ENCODE measurements at places on chromosomes 13 and 19.

- no peak for DNase-seq
Observed at GRCh38 chr19:48398102-48398374, 4.6 kb downstream of the GRIN2D start.

GRCh38 chr13:93305886-93306285 lies 79.3 kb downstream of the GPC6 start:
- DNase-seq = no peak

GRCh38 chr19:30167976-30168635 lies 204.1 kb upstream of the ZNF536 start:
- no peak for DNase-seq

DNA sequence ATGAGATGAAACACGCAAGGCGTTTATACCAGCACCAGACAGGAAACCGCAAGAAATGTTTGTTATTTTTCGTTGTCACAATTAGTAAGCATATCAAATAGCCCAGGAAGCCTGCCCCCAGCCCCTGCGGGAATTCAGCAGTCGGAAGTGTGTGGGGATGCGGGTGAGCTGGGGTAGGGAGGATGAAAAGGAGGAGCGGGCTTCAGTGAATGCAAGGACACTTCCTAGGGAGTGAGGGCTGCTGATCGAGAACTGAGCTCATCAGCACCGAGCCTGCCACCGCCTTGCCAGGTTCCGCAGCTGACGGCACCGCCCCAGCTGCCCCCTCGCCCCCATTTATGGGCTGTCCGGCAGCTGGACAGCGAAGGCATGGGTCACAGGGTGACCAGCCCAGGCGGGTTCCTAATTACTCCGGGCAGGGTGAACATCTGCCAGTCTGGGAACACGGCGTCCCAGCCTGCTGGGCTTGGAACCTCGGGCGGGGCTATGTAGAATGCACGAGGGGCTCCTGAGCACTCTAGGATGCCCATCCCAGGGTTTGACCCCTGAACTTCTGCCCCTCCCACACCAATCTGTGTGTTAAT lies 1.6 kb upstream of the BEST2 start:
- no peak for DNase-seq

DNA sequence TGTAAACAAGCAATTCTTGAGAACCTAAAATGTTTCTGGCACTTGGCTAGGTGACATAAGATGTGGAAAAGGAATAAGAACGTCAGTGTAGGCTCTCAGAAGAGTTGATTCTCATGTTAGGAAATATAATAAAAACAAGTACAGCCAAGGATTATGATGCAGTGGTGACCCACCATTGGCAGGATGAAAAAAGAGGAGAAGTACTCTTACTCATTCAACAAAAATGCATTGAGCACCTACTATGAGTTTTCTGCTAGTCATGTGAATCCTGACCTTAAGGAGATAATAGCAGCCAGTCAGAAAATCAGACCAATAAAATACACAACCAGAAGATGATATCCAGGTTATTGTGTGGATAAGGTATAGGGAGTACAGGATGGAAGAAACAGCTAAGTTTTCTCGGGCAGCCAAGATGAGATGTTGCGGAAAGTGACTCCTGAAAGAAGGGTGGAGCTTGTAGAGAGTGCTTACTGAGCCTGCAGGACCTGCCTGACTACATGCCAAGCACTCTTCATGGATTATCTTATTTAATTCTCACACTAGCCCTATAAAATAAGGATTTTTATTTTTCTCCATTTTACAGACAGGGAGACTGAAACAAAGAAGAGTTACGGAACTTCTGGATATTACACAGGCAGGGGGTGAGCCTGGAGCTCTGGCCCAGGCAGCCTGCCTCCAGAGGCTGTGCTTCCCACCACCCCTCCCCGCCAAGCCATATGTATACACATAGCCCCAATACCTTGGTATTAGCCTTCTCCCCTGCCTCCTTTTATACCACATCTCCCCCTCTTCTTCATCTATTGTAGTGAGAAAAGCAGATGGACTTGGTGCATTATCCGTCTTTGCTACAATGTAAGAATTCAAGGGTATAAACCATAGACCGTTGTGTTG lies 58.0 kb downstream of the TGDS start:
- no peak for DNase-seq

DNA sequence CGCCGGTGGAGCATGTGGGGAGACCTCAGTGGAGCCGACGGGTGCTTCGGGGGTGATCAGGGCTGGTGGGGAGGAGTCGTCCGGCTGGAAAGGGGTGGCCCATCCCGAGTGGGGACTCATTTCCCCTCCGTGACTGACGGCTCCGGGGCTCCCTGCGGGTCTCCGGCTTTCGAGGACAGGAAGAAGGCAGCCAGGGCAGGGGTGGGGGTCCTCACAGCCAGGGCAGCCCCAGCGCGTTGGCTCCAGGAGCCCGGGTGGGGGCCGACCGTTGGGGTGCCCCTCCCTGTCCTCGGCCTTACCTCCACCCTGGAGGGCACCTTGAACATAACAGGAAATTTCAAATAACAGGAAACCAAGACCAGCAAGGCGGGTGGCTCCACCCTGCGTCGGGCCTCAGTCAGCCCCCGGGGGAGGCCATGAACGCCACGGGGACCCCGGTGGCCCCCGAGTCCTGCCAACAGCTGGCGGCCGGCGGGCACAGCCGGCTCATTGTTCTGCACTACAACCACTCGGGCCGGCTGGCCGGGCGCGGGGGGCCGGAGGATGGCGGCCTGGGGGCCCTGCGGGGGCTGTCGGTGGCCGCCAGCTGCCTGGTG lies at the start of gene S1PR4:
S1PR4 (plus strand) TSS at position 393 of the 596 bp plus-strand sequence; CDS start at position 417, 24 bp downstream.
- no peak for DNase-seq

- no peak for DNase-seq
Observed at GRCh38 chr19:3687393-3687773, 12.9 kb downstream of the PIP5K1C start.

- DNase-seq = no peak
Observed at GRCh38 chr13:30567072-30567471, 50.6 kb upstream of the USPL1 start.

- no peak for DNase-seq
Observed at GRCh38 chr19:38360351-38360750, 14.0 kb upstream of the PSMD8 start.

DNA sequence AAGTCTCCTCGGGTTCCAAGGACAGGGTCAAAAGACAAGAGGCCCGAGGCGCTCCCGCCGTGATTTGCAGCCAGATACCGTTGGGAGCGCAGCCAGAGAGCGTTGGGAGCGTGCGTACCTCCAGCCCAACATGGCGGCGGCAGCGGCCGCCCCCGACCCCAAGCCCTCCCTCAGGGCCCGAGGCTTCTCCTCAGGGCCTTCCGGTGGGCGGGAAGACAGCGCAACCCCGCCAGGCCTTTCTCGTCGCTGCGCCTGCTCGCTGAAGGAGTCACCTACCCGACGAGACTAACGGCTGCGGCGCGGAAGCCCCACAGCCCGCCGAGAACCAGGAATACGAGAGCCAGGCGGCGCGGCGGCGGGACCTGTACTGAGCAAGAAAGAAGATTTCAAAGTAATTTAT lies 3.2 kb upstream of the ZNF850 start:
- DNase-seq = no peak

- DNase-seq = peak; percentile 29
Observed at GRCh38 chr19:17794731-17795494, at the start of gene B3GNT3. B3GNT3 (plus strand) TSS chr19:17795138; CDS start chr19:17807808, 12,670 bp downstream.

- no peak for DNase-seq
Observed at GRCh38 chr13:44240611-44241145, 132.9 kb upstream of the SERP2 start.

- no peak for DNase-seq
Observed at GRCh38 chr13:40640202-40640601, 26.2 kb downstream of the FOXO1 start.

DNA sequence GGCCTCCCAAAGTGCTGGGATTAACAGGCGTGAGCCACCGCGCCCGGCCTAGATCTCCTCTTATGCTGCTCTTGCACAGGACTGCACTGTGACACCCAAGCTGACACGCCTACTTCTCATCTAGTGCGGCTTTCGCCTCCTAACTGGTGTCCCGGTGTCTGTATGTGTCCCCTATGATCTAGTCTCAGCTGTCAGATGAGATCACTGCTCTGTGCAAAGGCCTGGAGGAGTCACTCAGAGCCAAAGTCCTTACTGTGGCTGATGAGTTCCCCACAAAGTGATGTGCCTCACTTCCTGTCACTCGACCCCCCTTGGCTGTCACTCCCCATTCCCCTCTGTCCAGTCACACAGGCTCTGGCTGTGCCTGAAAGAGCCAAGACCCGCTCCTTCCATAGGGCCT lies 2.5 kb downstream of the ZNF556 start:
- DNase-seq = no peak

DNA sequence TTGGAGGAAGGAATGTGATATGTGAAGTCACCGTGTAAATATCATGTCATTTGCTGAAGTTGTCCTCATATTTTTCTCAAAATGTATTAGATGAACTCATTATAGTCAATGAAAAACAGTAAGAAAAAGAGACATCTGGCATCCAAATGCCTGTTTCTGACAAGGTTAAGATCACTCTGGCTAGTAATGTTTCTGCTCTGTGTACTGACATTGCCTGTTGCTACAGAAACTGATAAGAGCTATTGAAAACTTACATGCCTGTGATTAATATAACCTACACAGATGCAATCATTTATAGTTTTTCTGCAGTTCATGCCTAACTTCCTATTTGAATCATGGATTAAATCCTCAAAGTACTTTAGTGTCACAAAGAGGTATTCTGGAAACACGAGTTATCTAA lies 249.8 kb downstream of the NBEA start:
- DNase-seq = no peak

DNA sequence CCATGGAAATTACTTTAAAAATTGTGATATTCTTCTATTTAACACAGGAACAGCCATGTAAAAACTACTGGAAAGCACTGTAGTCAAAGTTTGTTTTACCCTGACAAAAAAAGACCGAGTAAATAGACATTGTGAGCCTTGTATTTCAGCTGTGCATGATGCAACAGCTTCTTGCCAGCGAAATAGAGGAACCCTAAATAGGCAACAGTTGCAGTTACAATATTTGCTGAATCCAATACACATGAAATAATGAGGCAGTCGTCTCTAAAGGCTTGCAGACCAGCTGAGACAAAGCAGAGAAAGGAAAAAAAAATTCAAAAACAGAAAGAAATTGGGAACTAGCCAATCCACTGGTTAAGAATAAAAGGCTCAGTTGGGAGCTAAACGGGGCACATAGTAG lies 1001.1 kb downstream of the OLFM4 start:
- no peak for DNase-seq

DNA sequence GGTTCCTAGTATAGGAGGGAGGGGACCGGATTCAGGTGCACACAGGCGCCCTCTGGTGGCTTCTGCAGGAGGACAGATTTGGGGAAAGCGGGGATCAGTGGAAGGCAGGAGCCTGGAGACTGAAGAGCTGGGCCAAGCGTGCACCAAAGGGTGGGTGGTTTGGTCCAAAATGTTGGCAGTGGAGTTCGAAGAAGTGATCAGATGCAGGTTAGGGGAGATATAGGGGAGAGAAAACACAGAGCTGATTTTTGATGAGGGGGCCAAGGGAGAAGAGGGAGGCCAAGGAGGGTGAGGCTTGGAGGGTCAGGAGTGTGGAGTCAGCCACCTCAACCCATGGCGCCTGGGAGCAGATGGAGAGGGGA lies 6.8 kb upstream of the CARM1 start:
- DNase-seq = peak; percentile 54

- no peak for DNase-seq
Observed at GRCh38 chr19:35267353-35267817, 1.4 kb upstream of the USF2 start.

DNA sequence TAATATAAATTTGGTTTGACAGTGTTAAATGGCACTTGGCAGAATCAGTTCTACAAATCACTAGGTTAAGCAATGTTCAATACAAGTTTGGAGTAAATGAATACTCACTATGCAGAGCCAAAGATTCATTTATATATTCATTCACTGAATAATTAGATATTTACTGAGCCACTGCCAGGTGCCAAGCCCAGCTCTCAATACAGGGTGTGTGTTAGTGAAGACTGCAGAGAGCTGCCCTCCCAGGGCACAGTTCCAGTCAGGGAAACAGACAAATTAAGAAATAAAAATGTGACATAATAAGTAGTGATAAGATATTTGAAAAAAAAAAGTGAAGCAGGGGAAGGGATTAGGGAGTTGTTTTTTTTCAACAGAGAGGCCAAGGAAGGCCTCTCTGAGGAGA lies 411.7 kb downstream of the KCNRG start:
- DNase-seq = no peak

GRCh38 chr13:112639521-112639920 lies 50.3 kb upstream of the ATP11A start:
- DNase-seq = no peak

DNA sequence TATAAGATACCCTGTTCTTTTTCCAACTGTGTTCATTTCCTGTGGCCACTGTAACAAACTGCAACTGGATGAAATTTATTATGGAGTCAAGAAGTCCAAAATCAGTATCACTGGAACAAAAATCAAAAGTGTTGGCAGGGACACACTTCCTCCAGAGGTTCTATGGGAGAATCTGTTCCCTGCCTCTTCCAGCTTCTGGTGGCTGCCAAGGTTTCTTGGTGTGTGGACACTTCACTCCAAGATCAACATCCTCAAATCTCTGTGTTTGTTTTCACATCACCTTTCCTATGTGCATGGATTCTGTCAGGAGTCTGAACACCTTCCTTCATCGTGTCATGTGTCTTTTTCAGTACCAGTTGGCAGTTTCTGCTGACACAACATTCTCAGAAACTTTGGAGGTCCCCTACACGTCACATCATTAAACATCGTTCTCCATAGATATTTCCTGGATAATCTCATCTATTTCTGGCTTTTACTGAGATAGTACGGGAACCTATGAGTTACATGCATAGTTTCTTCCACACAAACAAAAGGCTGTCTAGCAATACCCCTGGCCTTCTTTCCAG lies 15.2 kb upstream of the EFNB2 start:
- no peak for DNase-seq

GRCh38 chr13:33639626-33640080 lies 178.3 kb upstream of the RFC3 start:
- peak; percentile 56 for DNase-seq

DNA sequence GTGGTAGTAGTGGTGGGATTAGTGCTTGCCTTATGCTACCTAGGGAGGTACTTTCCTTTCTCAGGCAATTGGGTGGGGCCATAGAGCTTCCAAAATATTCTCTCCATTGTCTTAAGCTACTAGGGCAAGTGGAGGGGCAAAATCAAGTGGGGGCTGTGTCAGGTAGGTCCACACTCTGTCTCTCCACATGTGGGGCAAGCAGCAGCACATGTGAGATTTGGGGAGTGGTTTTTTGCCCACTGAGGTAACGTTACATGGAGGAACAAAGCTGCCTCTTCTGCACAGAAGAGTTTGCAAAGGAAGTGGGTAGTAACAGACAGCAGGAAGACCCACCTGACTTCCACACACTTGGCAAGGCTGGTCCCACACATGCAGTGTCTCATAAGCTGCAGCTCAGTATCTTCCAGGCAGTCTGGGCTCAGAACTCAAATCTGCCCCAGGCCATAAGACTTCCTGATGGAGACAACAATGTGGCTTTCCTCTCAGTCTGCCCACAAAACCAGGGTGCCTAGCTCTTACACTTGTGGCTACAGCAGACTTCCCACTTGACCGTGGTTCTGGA lies 1581.5 kb upstream of the PCDH20 start:
- no peak for DNase-seq
